AML-193 (cell line): ENCODE measurements at places on chromosomes 6 and 20.

DNA sequence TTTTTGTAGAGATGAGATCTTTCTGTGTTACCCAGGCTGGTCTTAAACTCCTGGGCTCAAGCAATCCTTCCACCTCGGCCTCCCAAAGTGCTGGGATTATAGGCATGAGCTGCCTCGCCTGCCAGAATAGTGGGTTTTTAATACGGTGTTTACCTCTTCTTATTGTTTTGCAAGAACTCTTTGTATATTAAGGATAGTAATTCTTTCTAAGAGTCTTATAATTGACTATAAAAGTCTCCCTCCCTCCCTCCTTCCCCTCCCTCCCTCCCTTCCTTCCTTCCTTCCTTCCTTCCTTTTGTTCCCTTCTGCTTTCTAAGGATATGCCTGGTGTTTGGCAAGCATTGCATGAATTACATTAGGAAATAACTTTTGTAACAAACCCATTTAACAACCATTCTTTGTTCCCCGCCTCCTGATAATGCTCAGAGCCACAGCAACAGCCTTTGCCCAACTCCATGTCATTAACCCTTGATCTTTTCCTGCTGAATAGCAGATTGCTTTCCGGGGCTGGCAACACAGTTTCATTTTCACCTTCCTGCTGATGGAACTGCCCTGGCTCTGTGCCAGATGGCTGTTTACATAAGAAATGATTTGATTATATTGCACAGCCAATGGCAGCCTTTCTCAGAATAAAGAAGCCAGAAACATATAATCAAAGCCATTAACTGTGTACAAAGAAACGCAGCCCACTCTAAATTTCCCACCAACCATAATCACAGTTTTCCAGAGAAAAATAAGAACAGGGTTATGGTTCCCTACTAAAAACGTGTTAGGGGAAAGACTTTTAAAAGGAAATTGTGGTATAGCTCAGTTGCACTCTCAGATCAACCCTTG is 143.7 kb upstream of the PTPN1 start:
- DNase-seq, result peak; percentile 79

DNA sequence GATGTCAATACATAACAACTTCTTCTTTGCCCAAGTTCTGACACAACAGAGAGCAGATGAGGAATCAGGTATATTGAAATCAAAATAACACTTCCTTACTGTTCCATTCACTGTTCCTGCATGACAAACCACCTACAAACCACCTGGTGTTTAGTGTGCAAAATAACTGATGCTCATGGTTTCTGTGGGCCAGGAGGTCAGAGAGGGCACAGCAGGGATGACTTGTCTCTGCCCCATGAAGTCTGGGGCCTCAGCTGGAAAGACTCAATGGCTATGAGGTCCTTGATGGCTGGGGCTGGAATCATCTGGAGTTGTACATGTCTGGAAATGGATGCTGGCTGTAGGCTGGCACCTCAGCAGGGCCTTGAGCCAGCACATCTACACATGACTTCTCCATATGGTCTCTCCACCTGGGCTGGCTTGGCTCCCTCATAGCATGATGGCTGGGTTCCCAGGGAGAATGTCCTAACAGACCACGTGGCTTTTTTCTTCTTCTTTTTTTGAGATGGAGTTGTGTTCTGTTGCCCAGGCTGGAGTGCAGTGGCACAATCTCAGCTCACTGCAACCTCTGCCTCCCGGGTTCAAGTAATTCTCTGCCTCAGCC is 7.4 kb upstream of the COX4I2 start:
- peak; percentile 29 for DNase-seq

GRCh38 chr6:100320686-100321085 is 144.0 kb downstream of the SIM1 start:
- no peak for DNase-seq

GRCh38 chr20:44071526-44072111 is 115.4 kb downstream of the JPH2 start:
- DNase-seq, result no peak
